ENCODE measurements at places on chromosomes 16 and 17. TPM values are rescaled to one million over a fixed set of nuclear protein-coding genes. Genes with fewer than 3 reads are reported as not detected.

The TNFRSF17 gene
- total RNA-seq: 0.63 TPM

The SLC5A11 gene
- total RNA-seq: not detected

The CCDC200 gene
- total RNA-seq: not detected

The MARVELD3 gene
- not detected for total RNA-seq

The SOST gene
- not detected for total RNA-seq

The ZNF469 gene
- 0.63 TPM for total RNA-seq

The AANAT gene
- total RNA-seq: not detected

The MED31 gene
- 12.5 TPM for total RNA-seq

The SLC38A8 gene
- total RNA-seq: not detected

The TM4SF5 gene
- not detected for total RNA-seq

The PLA2G10 gene
- total RNA-seq: not detected

The MYADML2 gene
- not detected for total RNA-seq

The TBC1D3K gene
- 0.31 TPM for total RNA-seq

The TK2 gene
- total RNA-seq: 33.5 TPM

The SRL gene
- not detected for total RNA-seq

The ENPP7 gene
- not detected for total RNA-seq

The EPX gene
- not detected for total RNA-seq

The JPH3 gene
- total RNA-seq: 68.2 TPM

The UBE2O gene
- 51.6 TPM for total RNA-seq

The ATP2A1 gene
- 0.63 TPM for total RNA-seq

The CDH5 gene
- 7.8 TPM for total RNA-seq

The SOX8 gene
- total RNA-seq: 28.5 TPM

The CHST5 gene
- 0.94 TPM for total RNA-seq

The ST6GALNAC1 gene
- total RNA-seq: 3.1 TPM

The IGSF6 gene
- total RNA-seq: 1.6 TPM

The CHD9NB gene
- not detected for total RNA-seq

The TBC1D3E gene
- total RNA-seq: not detected
